ENCODE measurements at places on chromosomes 2 and 18.

- no peak for DNase-seq
These were observed 11.9 kb downstream of the QPCT start for GRCh38 chr2:37356299-37356698.

GRCh38 chr2:119249311-119249710, 25.7 kb downstream of the STEAP3 start:
- no peak for DNase-seq

DNA sequence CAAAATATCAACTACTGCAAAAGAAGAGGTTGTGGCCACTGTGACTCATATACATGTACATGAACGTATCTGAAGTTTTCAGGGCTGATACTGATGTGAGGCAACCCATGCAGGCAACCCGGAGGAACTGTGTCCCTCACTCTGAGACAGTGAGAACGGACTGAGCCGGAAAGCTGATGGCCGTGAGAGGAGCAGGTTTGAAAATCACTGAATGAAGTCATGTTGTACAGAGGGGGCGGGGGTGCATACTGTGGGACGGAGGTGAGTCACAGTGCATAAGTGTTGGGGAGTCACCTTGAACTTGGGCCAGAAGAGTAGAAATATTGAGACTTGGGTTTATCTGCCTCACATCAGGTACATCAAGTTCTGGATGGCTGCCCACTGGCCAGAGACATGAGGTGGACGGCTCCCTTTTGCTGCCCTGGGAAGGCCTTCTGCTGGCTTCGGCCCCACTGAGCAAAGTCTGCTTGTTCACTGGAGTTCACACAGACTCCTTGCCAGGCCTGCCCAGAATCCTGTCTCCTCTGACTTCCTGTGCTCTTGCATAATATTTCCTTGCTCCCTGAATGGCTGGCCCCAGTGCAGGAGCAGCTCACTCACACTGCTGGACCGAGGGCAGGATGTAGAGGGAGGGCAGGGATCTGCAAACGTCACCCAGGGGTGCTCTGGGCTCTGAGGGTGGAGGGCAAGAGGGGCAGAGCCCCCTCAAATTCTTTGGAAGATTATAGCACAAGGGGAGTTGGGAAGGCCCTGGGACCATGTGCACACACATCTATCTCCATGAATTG, 18.1 kb downstream of the EPAS1 start:
- DNase-seq: no peak

- no peak for DNase-seq
These were observed 276.3 kb downstream of the EIPR1 start for GRCh38 chr2:3101016-3101942.

DNA sequence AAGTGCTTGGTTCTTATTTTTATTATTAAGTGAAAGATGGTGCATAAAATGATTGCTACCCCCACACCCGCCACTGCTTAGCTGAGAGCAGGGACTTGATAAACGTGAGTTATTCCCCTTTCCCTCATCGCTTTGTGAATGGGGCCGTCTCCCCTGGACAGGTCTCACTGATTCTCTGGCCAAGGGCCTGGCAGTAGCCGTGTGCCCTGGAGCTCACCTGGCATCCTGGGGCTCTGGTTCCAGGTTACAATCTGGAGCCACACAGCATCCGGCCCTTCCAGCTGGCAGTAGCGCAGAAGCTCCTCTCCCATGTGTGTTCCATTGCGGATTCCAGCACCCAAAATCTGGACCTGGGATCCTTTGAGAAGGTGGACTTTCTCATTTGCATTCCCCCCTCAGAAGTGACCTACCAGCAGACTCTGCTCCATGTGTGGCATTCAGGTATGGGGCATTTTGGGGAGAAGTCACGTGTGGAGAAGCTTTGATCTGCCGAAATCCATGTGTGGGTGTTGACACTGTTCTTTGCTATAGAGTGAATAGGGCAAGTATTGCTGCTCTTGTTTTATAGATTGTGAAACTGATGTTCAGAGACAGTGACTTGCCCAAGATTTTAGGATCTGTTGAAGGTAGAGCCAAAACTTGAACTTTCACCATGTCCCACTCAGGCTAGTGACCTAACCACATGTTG, 63.8 kb downstream of the GREB1 start:
- DNase-seq: no peak

DNA sequence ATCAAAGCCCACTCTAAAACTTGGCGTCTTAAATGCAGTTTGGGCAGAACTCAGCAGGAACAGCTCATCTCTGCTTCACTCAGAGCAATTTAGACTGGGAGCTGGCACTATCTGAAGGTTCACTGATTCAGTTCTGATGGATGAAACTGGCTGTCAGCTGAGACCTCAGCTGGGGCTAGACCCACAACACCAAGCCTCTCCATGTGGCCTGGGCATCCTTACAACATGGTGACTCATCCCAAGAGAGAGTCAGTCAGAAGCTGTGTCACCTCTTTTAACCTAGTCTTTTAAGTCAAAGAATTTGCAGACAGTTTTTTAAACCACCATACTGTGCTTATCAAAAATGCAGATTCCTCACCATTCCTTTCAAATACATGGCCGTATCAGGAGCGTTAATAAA, 62.6 kb upstream of the ZNF397 start:
- DNase-seq: no peak

- peak; percentile 23 for DNase-seq
These were observed 5.5 kb downstream of the SYT4 start for GRCh38 chr18:43271593-43272432.

GRCh38 chr18:26356045-26356785, 130.0 kb downstream of the TAF4B start:
- no peak for DNase-seq

- no peak for DNase-seq
These were observed 277.0 kb downstream of the CDH2 start for GRCh38 chr18:27899893-27900292.

DNA sequence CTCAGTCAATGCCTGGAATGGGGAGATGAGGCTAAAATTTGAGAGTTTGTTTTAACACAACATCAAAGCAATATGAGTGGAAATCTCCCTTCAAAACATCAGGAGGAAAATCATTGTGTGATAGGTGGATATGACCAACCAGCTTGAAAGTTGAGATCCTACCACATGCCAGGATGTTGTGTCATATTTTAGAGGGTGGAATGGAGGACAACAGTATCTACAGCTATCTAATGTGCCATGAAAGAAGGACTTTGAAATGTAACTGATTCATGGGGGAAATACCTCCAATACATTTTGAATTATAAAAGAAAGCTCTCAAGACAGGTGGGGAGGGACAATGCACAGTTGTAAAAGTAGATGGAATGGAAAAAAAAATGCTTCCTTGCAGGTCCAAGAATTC, 87.8 kb downstream of the SP100 start:
- no peak for DNase-seq

DNA sequence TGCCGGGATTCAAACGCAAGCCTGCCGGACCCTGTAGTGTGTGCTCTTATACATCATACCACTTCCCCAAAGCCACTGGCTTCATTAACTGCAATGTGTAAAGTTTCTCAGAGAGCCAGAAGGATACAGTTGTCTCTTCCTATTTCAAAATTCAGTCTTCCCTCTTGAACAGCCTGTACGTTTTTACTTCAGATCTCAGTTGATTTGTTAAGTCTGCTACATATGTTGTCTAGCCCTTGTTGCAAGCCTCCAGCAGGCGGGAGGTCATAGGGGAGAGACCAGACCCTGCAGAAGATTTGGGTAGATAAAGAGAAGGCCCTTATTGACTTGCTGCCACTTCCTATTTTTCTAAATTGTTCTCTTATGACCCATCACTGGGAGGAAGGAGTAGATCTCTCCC, 56.2 kb downstream of the ARHGEF33 start:
- DNase-seq: no peak

DNA sequence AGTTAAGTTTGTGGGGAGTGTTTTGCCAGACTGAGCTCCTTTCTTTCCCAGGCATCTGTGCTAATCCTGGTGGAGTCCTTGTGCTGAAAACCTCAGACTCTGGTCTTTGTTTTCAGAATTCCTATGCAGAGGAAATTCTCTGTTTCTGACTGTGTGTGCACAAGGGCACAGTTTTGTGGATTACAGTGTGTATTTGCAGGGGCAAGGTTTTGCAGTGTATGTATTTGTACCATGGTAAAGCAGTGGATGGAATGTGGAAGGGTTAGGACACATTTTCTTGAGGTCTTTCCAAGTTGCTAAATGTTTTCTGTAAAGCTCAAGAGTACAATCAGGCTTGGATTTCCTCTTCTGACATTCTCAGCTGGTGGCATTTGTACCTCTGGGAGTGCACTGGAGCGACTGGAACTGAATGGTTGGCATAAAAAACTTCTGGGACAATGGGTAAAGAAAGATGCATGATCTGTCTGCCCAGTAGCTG, 139.5 kb upstream of the RND3 start:
- no peak for DNase-seq

DNA sequence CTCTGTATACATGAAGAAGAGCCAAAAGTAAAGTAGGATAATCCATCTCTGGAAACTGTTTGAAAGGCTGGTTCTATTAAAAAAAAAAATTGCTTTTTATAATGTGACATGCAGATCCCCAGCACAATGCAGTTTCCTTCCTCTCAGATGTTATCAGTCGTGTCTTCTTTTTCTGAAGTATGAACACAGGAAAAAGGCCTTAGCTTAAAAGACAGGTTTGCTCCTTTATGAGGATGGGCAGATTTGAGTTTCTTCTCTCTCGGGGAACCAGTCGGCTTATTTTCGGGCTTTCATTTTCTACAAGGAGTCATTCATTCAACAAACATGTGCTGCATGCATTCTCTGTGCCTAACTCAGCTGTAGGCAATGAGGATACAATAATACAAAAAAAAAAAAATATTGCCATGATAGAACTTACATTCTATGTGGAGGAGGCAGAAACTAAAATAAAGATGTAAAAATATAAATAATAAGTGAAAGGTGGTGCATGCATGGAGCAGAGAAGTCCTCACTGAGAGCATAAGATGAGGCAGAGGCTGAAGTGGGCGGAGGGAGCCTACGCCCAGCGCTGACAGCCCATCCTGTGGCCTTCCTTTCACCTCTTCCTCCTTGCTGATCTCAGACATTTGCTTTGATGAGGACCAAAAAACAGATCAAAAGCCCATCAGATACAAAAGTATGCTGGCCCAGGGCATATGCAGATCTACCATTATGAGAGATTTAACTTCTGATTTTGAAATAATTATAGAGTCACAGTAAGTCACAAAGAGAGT, at the start of gene CD226:
CD226 (minus strand) TSS at position 513 of the 773 bp plus-strand sequence; CDS start at position 46, 467 bp downstream.
- DNase-seq: no peak

DNA sequence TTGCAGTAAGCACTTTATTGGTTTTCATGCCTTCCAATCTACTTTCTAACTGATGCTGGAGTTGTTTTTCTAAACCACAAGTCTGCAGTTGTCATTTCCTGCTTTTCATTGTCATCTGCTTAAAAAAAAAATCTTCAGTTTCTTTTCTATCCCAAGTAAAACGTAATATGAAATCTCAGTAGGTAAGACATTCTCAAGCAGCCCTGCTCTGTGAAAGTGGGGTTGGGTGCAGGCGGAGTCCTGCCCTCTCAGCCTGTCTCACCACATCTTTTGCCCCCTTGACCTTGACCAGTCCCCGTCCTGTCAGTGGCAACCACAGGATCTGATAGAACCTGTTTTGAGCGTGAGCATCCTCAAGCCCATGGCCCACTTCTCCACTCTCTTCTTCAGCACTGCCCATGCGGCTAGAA, 80.0 kb upstream of the CPO start:
- DNase-seq: no peak

DNA sequence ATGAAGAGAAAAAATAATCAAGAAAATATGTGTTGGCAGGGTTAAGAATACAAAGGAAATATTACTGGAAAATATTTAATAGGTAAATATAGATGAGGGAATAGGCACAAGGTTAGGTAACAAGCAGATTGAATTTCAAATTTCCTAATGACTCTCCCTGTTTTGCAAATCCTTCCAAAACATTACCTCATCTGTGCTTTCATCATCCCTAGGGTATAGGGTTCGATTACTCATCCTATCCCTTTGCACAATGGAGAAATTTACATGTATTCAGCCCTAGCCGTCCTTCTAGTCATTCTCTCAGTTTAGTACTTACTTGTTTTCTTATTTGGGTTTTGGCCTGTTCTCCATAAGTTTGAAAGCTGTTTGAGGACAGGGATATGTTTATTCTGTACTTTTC, 864.6 kb upstream of the FSHR start:
- no peak for DNase-seq

DNA sequence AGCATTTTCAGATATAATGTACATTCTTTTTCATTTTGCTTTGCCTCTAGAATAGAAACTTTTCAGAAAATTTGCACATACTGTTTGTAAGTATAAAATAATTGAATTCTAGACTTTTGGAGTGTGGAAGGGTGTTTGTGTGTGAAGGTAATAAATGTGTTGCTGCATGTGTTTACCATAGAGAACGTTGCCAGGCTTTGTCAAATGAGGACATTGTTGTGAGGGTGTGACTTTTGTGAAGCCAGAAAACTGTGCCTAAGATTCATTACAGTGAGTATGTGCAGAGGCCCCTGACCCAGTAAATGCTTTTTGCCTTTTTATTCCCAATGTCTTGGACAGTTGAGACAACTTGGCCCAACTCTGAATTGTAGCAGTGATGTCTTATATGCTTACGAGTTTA, 30.4 kb upstream of the EPB41L5 start:
- DNase-seq: no peak

GRCh38 chr2:31523871-31524492, 56.8 kb downstream of the SRD5A2 start:
- DNase-seq: peak; percentile 49

DNA sequence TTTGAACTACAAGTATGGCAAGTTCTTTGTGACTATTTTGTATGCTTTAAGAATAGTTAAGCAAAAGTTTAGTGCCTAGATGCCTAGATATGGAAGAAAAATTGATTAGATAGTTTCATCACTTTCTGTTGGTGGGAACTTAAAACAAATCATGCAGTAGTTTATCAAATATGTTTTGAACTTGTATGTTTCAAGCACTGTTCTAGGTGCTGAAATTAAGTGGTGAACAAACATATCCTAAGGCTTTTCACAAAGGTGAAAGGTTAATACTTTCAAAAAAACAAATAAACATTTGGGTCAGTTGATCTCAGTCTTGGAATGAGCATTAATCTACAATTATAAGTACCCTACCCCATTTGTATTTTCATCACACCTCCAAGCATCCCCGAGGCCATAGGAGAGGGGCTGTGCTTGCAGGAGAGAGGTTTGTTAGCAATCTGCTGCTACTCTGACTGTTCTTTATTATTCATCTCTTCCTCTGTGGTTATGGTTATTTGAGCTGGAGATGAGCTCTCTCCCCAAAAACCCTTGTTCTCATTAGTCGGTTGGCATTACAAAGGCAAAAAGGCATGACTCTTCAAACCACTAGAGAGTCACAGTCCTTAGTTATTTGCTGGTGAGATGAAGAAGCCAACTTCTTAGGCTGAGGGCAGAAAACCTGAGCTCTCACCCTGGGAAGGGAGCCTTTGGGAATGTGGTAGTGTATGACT, 103.9 kb upstream of the FHL2 start:
- DNase-seq: no peak

- DNase-seq: no peak
These were observed 863.3 kb downstream of the CNTNAP5 start for GRCh38 chr2:124888431-124888830.

GRCh38 chr2:9473985-9474360, 378 bp upstream of the IAH1 start:
- DNase-seq: peak; percentile 41

- no peak for DNase-seq
These were observed 393.8 kb upstream of the LYPD1 start for GRCh38 chr2:133063775-133064174.

GRCh38 chr2:201513271-201513670, 61.7 kb downstream of the STRADB start:
- DNase-seq: no peak

All from NCI-H1930 (cell line).